ENCODE measurements at places on chromosomes 7 and 10.

GRCh38 chr10:1571587-1572237, 165.6 kb downstream of the ADARB2 start:
- no peak for DNase-seq

- DNase-seq, result no peak
Measured at GRCh38 chr7:140667476-140667875, 5.3 kb upstream of the ADCK2 start.

DNA sequence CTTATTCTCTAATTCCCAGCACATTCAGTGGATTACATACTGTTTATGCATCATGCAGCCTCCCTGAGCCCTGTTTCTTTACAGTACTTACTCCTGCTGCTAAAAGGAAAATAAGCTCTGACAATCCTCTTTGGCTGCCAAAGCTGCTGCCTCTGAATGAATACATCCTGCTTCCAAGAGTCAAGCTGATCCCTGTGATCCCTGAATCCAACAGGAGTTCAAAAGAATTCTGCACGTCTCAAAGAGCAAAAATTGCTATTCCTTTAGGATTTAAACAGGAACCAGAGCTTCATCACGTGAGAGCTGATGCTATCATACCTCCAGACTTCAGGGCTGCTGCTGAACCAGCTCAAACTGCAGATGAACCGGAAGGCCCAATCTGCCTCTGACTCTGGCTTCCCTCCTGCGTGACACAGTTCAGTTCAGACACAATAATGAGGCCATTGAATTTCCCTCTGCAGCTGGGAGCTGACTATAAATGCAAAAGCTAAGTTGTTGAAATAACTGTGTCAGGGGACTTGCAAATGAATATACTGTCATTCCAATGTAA, 851.0 kb upstream of the PHF14 start:
- no peak for DNase-seq

- no peak for DNase-seq
Measured at GRCh38 chr10:108801775-108802517, 1121.4 kb downstream of the XPNPEP1 start.

Data from tibial artery (tissue), 4 donors.